Stimulated activated CD4-positive, alpha-beta T cell treated with anti-CD3 and anti-CD28 coated beads, TNF-alpha, amount 100 ng/mL, for 1 hour (primary cell): ENCODE measurements at places on chromosomes 3 and 15.
A peak's percentile ranks its signal among the peaks of the same experiment; 100 is the strongest.

- no peak for DNase-seq
Observed at GRCh38 chr3:54827776-54828175, 100.1 kb downstream of the LRTM1 start.

DNA sequence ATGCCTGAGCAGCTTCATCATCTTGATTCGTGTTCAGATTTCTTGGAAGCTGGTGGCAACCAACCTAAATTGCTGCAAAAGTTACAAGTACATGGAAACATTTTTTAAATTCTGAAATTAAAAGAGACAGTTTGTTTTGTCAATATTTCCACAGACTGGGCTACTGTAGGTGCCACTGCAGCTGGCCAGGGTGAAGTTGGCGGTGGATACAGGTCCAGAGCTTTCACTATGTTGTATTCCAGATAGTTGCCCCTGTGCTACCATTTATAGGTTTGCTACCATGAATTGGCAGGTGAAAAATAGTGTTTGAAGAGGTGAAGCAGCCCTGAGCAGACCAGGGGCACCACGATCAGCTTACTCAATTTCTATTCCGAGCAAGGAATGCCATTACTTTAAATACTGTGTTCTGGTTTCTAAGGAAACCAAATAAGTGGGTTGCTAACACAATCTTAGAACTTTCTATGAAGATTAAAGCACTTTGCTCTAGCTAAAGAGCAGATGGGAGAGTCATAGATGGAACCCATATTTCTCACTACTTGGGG is 21.2 kb upstream of the SHC4 start:
- DNase-seq = no peak

- no peak for DNase-seq
Observed at GRCh38 chr3:183161552-183162336, 790 bp downstream of the LAMP3 start.

DNA sequence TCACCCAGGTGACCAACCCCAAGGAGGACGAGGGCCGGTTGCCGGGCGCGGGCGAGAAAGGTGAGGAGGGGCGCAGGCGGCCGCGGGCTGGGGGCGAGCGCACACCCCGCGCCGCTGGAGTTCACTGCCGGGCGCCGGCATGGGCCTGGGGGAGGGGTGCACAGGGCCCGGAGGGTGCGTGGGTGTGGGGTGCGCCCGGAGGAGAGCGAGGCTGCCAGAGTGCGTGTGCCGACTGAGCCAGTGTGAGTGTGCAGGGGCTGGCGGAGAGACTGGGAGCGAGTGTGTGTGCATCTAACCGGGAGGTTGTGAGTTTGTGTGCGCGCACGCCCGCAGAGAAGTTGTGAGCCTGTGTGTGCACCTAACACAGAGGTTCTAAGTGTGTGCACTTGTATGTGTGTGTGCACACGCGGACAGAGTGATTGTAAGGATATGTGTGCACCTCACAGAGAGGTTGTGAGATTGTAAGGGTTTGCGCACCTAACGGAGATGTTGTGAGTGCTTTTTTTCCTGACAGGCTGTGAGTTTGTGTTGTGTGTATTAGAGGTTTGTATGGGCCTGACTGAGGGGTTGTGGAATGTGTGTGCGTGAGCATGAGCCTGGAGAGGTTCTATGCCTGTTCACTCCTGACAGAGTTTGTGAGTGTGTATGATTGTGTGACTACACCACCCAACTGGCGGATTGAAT is 681 bp downstream of the CTDSPL start:
- DNase-seq = peak; percentile 41

- DNase-seq = no peak
Observed at GRCh38 chr3:171838218-171838720, 4.9 kb upstream of the TMEM212 start.

GRCh38 chr3:94046533-94046932 is 16.2 kb downstream of the DHFR2 start:
- no peak for DNase-seq

DNA sequence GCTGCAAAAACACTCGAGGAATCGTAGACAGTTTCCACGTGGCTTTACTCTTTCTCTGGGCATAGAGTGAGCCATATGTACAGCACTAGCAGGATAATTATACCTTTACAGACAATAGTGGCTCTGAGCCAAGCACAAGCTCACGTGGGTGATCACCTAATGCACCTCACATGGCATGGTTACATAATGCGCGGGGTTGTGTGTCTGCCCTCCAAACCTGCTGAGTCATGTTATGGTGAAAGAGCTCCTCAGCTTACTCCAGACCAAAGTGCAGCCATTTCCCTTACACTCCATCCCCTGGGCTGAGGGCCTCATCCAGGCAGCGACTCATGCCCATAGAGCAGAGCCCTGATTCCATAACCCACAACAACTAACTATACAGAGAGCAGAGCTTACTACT is 1458.4 kb upstream of the CADM2 start:
- no peak for DNase-seq

DNA sequence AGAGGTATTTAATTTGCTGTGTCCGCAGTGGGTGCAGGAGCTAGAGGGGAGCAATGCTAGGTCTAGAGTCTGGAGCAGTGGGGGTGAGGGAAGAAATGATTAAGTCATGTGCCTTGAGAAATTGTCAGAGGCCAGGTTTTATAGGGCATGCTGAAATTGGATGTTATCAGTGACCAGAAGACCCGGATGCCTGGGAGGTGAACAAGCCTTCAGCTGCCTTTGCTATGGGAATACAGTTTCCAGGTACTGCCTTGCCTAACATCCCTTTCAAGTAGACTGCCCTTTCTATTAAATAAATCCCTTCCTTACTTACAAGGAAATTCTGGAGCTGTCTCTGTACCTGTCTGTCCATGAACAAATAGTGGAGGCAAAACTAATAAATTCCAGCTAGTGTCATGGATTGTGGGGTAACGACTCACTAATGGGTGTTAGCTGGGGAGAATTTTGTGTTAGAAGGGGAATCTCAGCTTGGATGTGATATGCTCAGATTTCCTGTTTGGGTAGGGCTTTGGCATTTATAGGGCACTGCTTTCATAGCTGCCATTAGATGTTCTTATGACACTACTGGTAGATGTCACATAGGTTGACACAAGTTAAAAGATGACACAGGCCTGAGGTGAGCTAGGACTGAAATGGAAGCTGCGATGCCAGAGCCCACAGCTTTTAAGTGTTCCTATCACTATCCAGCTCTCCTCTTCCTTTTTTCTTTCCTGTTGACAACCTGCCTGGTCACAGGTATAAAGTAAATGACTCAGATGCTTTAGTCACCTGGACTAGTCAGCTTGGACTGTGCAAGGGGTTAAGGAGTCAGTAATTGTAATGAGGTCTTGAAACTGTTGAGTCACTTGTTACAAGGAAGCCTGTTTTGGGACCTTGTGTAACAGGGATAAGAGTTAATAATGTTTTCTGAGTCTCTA is 21.3 kb downstream of the CHD2 start:
- no peak for DNase-seq

GRCh38 chr15:35168464-35168863 is 83.4 kb upstream of the NANOGP8 start:
- DNase-seq = no peak

GRCh38 chr3:197445896-197446699 is 109.7 kb downstream of the BDH1 start:
- no peak for DNase-seq

DNA sequence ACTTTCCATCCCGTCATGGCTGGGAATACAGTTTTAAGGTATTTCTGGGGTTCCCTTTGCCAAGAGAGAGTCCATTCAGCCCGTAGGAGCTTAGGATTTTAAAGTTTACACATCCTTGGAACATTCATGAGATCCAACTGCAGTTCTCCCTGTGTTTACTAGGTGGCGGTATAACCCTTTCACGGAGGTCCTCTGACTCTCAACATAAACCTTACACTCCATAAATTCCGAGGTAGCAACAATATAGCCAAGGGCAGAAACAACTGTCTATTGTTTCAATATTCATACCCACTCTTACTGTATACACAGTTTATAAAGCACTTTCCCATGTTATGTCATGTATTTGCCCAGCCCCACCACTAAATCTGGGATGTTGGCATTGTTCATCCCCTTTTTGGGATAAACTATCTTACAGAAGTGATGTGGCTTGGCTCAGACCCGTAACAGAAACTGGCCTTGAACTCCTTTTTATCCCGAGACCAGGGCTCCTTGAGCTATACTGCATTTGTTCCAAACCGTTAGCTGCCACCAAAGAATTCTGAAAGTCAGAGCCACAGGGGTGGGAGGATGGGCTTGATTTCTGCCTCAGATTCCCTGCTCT is 69.2 kb upstream of the COL6A5 start:
- no peak for DNase-seq

DNA sequence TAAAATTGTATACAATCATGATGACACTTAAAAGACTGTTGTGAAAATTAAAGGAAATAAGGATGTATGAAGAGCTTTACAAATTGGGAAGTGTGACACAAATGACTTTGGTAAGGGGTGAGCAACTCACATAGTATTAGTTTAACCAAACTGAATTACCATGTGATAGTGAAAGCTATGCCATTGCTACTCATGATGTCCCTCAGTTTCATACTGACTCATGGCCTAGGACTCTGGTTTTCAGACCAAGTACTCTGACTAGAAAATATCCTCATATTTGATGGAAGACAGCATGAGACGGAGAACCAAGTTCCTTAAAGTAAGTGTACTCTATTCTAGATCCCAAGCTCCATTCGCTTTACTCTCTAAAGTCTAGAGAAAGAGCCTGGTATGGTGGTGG is 203.2 kb upstream of the ICE2 start:
- DNase-seq = no peak

DNA sequence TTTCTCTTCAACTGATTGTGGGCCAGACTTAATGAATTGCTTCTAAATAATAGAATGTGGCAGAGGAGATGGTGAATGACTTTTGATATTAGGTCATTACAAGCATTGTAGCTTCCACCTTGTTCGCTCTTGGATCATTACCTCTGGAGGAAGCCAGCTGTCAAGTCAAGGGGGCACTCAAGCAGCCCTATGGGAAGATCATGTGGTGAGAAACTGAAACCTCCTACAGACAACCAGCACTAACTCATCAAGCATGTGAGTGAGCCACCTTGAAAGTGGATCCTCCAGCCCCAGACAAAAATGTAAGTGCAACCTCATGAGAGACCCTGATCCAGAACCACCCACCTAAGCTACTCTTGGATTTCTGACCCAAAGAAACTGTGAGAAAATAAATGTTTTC is 109.8 kb upstream of the TBC1D5 start:
- no peak for DNase-seq

DNA sequence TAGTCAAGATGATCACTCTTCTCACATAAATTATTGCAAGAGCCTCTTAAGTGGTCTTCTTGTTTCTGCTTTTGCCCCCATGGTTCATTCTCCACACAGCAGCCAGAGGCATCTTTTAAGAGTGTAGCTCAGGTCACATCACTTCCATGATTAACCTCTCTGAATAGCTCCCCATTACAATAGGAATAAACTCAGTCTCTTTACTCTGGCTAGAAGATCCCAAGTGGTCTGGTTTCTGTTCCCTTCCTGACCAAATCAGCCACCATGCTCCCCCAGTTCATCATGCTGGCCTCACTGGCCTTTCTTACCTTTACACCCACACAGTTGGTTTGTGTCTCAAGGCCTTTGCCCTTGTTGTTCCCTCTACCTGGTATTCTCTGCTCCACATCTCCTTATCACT is 8.2 kb downstream of the HHATL start:
- no peak for DNase-seq

GRCh38 chr3:30723211-30723610 is 116.8 kb downstream of the TGFBR2 start:
- DNase-seq = no peak

DNA sequence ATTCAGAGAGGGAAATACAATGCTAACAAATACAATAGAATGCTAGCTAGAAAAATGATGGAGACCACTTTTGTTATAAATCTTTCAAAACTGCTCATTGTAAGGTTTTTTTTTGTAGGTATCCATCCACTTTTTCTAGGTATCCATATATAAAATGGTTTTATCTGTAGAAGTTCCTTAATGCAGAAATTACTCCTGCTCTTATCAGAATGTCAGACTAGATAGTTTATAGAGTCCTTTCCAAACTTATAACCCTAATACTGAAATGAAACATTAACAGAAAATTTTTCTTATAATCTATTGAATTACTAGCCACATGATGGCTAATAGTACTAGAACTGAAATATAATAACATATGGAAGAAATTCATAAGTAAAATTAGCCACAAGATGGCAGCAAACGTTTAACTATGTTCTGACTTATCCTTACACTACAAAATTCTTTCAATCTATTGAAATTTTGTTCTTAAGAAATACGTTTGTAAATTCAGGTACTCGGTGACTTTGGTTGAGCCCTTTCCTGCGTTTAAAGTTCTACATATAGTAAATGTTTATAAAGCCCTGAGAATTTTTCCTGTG is 58.5 kb downstream of the ECT2 start:
- DNase-seq = no peak

DNA sequence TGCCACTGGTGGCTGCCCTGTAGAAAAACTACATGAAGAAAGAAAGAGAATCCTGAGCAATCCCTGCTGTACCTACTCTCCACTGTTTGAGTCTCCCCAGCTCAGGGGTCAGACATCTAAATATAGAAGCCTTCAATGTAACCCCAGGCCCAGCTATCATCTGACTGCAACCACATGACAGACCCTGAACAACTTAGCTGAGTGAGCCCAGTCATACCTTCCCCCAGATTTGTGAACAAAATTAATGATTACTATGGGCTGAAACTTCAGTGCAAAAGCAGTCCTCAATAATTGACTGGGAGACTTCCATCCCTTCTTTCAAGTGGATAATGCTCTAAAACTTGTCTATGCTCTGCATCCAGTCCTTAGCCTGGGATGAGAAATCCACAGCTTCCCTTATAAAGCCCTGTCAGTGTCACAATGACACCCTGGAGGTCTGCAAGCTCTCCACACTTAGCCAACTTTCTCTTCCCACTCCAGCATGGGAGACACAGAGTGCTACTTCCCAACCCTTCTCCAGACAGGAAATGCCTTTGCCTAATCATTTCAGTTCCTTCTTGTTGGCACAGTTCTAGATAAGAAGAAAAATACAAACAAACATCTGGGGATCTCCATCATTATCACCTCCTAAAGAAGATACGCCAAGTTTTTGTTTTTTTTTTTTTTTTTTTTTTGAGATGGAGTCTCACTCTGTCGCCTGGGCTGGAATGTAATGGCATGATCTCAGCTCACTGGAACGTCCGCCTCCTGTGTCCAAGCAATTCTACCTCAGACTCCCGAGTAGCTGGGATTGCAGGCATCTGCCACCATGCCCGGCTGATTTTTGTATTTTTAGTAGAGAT is 198.5 kb upstream of the GADL1 start:
- no peak for DNase-seq

- peak; percentile 70 for DNase-seq
Observed at GRCh38 chr15:70488002-70488605, 275.3 kb downstream of the UACA start.
